ENCODE measurements at places on chromosomes 1 and 21.

DNA sequence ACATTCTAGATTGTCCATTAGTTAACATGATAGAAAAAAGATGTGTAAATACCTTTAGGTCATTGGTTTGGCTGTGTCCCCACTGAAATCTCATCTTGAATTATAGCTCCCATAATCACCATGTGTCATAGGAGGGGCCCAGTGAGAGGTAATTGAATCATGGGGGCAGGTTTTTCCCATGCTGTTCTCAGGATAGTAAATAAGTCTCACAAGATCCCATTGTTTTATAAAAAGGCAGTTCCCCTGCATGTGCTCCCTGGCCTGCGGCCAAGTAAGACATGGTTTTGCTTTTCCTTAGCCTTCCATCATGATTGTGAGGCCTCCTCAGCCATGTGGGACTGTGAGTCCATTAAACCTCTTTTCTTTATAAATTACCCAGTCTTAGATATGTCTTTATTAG, 32.5 kb upstream of the SLC44A5 start:
- no peak for DNase-seq

- no peak for DNase-seq
Observed at GRCh38 chr1:184101571-184101970, 50.0 kb downstream of the TSEN15 start.

GRCh38 chr21:23986214-23986613, 1621.1 kb downstream of the MRPL39 start:
- DNase-seq, result no peak

GRCh38 chr1:207998691-207999090, 87.8 kb upstream of the CD34 start:
- DNase-seq, result no peak

DNA sequence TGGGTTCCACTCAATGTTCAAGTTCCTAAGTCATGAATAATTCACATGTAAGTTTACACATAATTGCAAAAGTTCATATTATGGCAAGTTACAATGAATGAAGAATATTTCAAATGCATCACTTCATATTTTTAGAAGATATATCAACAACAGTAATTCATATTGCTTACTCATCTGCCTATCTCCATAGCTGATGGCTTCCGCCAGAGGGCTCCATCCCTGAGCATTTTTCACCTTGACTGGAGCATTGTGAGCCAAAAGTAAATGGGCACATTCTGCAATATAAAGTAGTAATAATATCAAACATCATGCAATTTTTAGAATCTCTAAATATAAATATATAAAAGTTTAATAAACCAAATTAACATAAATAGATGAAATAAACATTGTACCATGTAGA, 29.8 kb downstream of the ANKRD13C start:
- DNase-seq, result no peak

GRCh38 chr1:94971491-94971924, 44.6 kb upstream of the CNN3 start:
- DNase-seq, result no peak

- no peak for DNase-seq
Observed at GRCh38 chr21:43306911-43307676, 119.8 kb downstream of the SIK1 start.

DNA sequence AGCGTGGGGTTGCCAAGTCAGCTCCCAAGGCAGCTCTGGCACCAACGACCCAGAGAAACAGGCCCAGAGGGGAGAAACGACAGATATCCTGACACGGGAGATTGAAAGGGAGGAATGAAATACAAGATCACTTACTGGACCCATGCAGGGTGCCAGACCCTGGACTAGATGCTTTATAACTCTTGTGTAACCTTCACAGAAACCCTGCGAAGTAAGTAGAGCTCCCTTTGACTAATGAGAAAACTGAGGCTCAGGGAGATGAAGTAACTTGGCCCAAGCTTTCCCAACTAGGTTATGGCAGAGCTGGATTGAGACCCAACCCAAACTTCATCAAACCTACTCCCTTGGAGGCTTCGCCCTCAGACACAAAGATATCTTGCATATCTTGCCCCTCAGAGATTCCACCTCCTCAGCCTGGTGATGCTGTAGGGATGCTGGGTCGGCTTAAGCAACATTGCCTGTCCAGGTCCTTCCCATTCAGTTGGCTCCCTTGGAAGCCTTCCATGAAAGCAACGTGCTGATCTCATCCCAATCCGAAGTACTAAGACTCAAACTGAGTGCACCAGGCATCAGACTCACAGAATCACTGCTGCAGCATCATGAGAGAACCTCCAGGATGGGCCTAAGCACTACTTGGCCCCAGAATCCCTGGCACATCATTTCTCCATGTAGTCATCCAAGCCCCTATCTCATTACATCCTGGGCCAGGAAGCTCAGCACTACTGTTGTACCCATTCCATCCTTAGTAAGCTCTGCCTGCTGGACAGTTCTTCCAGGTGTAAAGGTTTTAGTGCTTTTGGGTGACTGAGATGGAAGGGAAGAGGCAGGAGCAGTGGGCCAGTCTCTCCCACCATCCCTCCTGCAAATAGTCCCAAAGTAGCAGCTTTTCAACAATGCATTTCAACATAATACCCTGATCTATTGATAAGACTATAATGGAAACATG, 1.1 kb upstream of the IGSF9 start:
- no peak for DNase-seq

GRCh38 chr1:39877980-39878956, 5.0 kb downstream of the TRIT1 start:
- no peak for DNase-seq

DNA sequence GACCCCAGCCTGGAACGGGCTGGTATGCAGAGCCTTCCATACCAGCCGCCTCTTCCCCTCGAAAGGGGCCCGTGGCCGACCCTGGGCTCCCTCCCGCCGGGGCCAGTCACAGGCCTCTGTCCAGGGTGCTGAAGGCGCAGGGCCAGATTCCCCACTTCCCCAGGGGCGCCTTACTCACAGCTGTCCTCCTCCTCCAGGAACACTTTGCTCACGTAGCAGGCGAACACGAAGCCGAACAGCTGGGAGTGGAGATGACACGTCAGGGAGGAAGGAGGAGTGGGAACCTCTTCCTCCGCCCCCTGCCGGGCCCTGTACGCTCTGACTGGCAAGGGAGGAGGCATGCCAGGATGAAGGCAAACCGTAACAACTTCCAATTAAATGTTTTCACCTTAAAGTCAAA, 57.3 kb downstream of the NKAIN1 start:
- DNase-seq, result peak; percentile 52

DNA sequence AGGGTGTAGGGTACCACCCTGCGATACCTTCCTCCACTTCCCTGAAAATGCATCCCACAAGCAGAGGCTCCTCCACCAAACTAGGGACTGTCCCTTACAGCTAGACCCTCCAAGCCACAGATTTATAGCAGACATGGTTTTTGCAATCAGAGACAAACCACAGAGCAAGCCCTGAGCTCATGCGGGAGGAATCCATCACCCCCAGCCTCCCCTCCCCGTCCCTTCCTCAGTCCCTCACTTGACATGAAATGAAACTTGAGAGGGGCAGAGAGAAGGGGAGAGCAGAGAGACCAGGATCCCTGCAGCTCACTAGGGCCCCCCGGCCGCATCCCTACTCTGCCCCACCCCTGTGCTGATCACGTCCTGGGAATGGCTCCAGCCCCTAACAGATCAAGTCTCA, 94.9 kb downstream of the MRPL37 start:
- DNase-seq, result no peak

- DNase-seq, result no peak
Observed at GRCh38 chr1:228469413-228470162, 17.6 kb upstream of the RNF187 start.

GRCh38 chr1:82330330-82330729, 529.6 kb downstream of the ADGRL2 start:
- DNase-seq, result no peak

DNA sequence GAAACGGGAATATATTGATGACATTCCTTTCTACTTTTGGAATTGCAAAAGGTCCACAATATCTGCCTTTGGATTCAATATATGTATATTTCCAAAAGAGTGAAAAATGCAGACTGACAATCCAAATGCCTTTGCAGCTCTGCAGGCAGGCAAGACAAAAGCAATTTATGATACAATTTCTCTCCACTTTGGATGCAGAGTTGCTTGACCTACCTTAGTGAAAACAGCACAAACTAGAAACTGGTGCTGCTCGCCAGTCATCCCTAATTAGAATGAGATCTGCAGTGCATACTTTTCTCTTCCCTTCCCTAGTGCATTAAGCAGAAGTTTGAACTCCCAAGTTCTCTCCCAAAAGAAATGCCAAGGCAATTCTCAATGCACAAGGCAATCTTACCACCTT, 56.8 kb downstream of the KIAA0319L start:
- DNase-seq, result no peak

GRCh38 chr1:76901158-76901767, 34.0 kb downstream of the ST6GALNAC5 start:
- no peak for DNase-seq

DNA sequence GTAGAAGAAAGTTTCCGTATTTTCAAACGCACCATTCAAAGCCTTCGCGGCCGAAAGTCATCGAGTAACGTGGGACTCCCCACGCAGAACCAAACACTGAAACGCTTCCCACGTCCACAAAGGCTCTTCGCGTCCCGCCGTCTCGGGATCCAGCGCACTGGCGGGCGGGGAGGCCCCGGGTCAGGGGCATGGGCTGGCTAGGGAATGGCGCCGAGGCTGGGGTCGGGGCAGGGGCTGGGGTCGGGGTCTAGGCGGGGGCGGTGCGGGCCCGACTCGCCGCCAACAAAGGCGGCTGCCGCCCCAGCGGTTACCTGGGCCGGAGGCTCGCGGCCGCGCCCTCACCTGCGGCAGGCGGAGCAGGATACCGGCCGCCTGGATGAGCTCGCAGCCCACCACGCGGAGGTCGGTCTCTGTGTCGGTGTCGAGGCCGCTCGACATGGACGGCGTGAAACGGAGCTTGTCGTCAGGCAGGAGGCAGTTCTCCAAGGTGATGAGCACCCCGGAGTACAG, 403 bp downstream of the CCNL2 start:
- DNase-seq, result no peak

DNA sequence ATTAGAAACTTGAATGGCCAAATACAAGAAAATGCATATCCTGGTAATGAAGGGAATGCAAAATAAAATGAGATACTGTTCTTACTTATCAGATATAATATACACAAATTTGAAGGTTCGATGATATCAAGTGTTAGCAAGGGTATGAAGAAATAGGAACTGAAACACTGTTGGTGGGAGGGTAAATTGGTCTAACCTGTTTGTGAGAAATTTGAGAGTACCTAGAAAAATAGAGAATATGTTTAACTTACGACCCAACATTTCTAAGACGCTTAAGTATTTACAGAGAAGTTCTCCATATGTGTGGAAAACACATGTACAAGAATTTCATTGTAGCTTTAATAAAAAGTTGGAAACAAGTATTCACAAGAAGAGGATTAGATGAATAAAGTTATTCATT, 25.9 kb downstream of the ATG4C start:
- no peak for DNase-seq

- DNase-seq, result peak; percentile 75
Observed at GRCh38 chr1:41726899-41727748, 191.6 kb downstream of the HIVEP3 start.

GRCh38 chr1:230507666-230508402, 81.7 kb upstream of the PGBD5 start:
- DNase-seq, result no peak

GRCh38 chr1:17922833-17923232, 167.7 kb downstream of the ACTL8 start:
- no peak for DNase-seq

DNA sequence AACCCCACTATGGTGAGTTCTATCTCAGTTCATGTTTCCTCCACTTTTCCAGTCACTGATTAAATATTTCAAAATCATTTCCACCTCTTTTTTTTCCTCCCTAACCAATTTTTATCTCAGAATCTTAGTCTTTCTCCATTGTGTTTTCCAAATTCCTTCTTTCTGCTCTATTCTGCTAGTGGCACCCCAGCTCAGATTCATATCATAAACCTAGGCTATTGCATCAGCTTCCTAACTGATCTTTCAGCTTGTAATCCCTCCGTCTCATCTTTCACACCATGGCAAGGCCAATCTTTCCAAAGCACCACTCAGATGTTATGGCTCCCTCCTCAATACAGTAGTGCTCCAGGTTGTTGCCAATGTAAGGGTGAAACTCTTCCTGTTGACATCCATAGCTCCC, 631.9 kb downstream of the PLPP3 start:
- DNase-seq, result no peak

- no peak for DNase-seq
Observed at GRCh38 chr1:193321242-193321840, 134.9 kb upstream of the B3GALT2 start.

GRCh38 chr21:42063571-42064521, 7.3 kb upstream of the UMODL1 start:
- peak; percentile 8 for DNase-seq

GRCh38 chr1:33169290-33170055, 12.4 kb downstream of the TRIM62 start:
- no peak for DNase-seq

DNA sequence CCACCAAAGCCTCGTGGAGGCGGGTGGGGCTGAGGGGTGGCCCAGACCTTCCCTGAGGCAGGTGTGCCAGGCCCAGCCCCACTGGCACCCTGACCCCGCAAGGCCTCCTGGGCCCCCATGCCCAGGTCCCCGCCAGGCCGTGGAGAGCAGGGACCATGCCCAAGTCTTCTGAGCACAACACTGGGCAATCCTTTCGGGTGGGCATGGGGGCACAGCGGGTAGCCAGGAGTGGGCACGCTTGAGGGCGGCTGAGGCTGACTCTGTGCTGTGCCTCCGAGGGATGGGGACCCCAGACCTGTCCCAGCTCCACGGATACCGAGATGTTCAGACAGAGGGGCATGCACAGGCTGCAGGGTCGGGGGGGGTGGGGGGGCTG, 12.9 kb downstream of the CFAP410 start:
- DNase-seq, result no peak

GRCh38 chr1:162389971-162390370, 8.4 kb downstream of the C1orf226 start:
- DNase-seq, result no peak

- DNase-seq, result no peak
Observed at GRCh38 chr1:66244429-66244828, 289.5 kb upstream of the SGIP1 start.

- DNase-seq, result no peak
Observed at GRCh38 chr1:199313444-199313843, 674.6 kb downstream of the PTPRC start.

DNA sequence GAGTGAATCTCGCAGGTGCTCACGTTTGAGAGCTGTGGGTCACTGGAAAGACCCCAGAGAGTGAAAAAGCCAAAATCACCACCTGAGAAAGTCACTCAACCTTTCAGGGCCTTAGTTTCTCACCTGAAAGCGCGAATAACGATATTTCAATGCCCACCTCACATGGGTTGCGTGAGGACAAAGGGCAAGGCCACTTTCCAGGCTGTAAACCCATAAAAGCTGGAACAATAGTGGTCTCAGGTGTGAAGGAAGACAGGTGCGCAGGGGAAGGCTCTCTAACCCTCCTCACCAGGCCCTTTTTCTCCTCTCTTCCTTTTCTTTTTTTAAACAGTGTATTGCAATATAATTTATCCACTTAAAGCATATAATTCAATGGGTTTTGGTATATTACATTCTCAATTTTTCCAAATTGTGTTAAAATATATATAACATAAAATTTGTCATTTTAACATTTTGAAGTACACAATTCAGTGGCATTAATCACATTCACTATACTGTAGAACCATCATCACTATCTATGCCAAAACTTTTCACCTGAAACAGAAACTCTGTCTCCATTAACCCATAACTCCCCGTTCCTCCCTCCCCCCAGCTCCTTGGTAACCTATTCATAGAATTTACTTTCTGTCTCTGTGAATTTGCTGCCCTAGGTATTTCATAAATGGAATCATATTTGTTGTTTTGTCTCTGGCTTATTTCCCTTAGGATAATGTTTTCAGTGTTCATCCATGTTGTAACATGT, 118.4 kb upstream of the TNR start:
- DNase-seq, result no peak

GRCh38 chr1:232909752-232910151, 40.7 kb upstream of the NTPCR start:
- no peak for DNase-seq
